ENCODE measurements at places on chromosomes 16 and 17. TPM values are rescaled to one million over a fixed set of nuclear protein-coding genes. Genes with fewer than 3 reads are reported as not detected.

DNA sequence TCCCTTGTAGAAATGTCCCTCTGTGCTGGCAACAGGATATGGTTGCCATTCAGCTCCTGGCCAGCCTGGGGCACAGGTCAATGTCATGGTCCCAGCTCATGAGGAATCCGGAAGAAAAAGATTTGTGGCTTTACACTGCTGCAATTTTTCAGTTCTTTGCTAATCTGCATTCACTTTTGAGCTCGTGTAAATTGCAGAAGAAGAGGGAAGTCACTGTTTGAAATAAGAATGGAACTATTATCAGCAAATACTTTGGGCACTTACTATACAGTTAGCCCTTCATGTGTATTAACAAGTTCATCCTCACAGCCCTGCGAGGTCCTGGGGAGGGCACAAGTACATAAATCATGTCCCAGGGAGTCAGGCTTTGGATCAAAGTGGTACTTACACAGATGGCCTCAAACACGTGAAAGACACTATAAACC lies 14.2 kb downstream of the SLC47A2 start:
- no peaks in the 10 kb centered on the region for H3K27me3 ChIP-seq
- no peak overlapping the region for H3K27ac ChIP-seq
- no peaks in the 10 kb centered on the region for H3K36me3 ChIP-seq
- H3K4me3 ChIP-seq, result no peak overlapping the region
- no peak for DNase-seq

Gene DNASE1L2
- 10.7 TPM for total RNA-seq

GRCh38 chr16:14296663-14297062 lies 225.5 kb downstream of the MRTFB start:
- no peaks in the 10 kb centered on the region for H3K36me3 ChIP-seq
- H3K27me3 ChIP-seq, result no peaks in the 10 kb centered on the region
- H3K4me3 ChIP-seq, result no peak overlapping the region

Gene ITGB4
- total RNA-seq, result 11.6 TPM

DNA sequence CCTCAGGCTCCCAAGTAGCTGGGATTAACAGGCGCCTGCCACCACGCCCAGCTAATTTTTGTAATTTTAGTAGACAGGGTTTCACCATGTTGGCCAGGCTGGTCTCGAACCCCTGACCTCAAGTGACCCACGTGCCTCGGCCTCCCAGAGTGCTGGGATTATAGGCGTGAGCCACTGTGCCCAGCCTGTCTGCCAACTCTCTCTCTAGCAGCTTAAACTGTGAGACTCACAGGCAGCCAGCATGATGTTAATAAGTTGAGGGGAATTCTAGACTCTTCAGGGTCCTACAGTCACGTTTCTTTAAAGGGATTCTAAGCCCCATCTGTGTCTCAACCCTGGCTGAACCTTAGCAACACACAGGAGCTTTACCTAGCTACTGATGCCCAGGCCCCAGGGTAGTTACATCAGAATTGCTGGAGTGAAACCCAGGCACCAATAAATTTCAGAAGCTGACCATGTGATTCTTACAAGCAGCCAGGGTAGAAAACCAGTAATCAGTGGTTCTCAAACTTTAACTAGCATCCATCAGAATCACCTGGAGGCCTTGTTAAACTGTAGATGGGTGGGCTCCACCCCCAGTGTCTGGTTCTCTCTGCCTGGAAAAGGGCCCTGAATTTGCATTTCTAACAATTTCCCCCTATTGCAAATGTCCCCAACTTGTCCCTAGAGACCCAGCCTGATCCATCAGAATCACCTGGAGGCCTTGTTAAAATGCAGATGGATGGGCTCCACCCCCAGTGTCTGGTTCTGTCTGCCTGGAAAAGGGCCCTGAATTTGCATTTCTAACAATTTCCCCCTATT lies 30.7 kb downstream of the GPRC5B start:
- H3K4me1 ChIP-seq, result no peaks in the 10 kb centered on the region
- H3K36me3 ChIP-seq, result no peaks in the 10 kb centered on the region
- H3K4me3 ChIP-seq, result no peak overlapping the region
- no peak overlapping the region for H3K27ac ChIP-seq
- H3K27me3 ChIP-seq, result no peaks in the 10 kb centered on the region
- DNase-seq, result no peak

Gene METTL23
- 42.5 TPM for total RNA-seq

Gene CASKIN2
- 32.4 TPM for total RNA-seq

- H3K36me3 ChIP-seq, result no peaks in the 10 kb centered on the region
- no peak overlapping the region for H3K4me3 ChIP-seq
- no peaks in the 10 kb centered on the region for H3K4me1 ChIP-seq
- DNase-seq, result no peak
- H3K27ac ChIP-seq, result no peak overlapping the region
Measured at GRCh38 chr16:27586711-27587110, 36.8 kb downstream of the KATNIP start.

DNA sequence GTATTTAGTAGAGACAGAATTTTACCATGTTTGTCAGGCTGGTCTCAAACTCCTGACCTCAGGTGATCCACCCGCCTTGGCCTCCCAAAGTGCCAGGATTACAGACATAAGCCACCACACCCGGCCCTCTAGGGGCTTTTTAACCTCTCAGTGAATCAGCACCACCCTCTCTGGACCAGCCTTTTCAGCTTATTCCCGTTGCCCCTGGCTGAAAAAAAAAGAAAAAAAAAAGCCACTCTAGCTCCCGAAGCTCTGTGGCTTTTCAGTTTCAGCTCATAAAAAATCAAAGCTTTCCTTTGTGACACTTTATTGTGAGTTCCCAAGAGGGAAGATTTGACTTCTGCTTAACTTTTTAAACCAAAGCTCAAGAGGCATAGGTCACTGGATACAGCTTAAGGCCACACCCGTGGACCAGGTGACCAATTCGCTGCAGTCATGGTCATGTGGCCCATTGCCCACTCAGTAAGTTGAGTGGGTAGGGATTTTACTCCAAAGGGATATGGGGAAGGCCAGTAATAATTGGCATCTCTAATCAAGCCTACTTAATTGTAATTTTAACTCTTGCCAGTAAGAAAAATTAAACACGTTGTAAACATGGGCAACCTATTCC lies 46.6 kb upstream of the MED13 start:
- no peak for DNase-seq
- no peak overlapping the region for H3K27ac ChIP-seq
- H3K36me3 ChIP-seq, result no peaks in the 10 kb centered on the region

Gene MYH3
- 7.1 TPM for total RNA-seq

DNA sequence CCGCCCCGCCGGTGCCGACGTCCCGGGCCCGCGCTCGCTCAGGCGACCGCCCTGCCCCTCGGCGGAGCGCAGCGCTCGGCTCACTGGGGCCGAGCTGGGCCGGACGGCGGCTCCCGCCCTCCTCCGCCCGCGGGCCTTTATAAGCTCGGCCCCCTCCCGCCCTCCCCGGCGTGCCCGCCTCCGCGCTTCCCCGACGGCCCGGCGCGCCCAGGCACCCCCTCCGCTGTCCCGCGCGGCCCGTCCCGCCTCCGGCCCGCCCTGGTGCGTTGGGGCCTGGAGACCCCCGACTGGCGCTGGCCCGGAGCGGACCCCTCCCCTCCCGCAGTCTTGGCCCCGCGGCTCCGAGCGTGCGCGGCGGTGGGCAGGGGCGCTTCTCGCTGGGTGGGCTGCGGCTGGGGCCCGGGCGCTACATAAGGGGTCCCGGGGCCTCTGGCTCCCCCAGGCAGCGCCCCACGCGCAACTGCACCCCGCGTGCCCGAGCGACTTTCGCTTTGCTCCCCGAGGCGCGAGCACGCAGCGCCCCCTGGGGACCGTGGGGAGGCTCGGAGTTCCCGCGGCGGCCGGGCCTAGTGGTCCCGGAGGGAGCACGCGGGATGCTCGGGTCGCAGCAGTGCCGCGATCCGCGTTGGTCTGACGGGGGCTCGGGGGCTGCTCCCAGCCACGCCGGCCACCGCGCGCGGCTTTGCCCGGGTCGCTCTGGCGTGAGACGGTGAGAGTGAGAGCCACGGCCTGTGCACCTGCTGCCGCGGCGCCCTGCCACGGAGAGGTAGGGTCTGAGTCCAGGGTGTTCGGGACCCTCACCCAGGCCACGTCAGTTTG lies at the start of gene PIEZO1:
Gene PIEZO1 (minus strand): TSS at position 115 of the 819 bp plus-strand sequence. CDS start 256 bp downstream, outside the sequence.
- no peak for DNase-seq
- H3K4me3 ChIP-seq, result peak within 1 kb of the TSS; percentile 97
- peak within 1 kb of the TSS; percentile 91 for H3K27ac ChIP-seq
- H3K4me1 ChIP-seq, result peaks cover 23% of the 10 kb centered on the region

- peaks cover 3% of the 10 kb centered on the region for H3K36me3 ChIP-seq
- no peaks in the 10 kb centered on the region for H3K27me3 ChIP-seq
- peaks cover 6% of the 10 kb centered on the region for H3K4me1 ChIP-seq
- DNase-seq, result no peak
- H3K27ac ChIP-seq, result no peak overlapping the region
Measured at GRCh38 chr16:4034963-4035362, 81.3 kb downstream of the ADCY9 start.

DNA sequence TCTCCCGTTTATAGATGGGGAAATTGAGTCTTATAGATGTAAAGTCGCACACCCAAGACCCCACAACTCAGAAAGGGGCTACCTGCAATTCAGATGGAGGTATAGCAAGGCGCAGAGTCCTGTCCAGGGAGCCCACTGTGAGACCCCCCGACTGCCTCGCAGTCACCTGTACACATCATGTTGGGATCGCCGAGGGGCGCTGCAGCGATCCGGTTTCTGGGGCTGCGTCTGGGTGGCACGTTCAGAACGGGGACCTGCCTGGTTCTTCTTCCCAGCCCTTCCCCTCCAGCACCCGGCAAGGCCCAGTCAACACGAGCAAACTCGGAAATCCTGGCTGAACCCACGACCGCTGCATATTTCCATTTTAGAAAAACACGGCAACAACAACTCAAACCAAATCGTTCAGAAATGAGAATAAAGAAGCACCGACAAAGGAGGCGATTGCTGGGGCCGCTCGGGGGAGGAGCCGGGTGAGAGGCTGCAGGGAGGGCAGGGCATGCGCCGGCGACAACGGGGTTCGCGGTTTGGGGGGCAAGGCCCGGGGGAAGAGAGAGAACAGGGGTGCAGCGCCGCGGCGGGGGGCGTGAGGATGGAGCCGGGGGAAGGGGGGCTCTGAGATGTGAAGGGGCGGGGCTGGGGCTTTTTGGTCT lies 643 bp downstream of the HSDL1 start:
- H3K4me1 ChIP-seq, result peaks cover 13% of the 10 kb centered on the region
- H3K36me3 ChIP-seq, result no peaks in the 10 kb centered on the region
- no peak overlapping the region for H3K27ac ChIP-seq
- DNase-seq, result no peak
- H3K27me3 ChIP-seq, result no peaks in the 10 kb centered on the region

Gene TBC1D3E
- not detected for total RNA-seq

DNA sequence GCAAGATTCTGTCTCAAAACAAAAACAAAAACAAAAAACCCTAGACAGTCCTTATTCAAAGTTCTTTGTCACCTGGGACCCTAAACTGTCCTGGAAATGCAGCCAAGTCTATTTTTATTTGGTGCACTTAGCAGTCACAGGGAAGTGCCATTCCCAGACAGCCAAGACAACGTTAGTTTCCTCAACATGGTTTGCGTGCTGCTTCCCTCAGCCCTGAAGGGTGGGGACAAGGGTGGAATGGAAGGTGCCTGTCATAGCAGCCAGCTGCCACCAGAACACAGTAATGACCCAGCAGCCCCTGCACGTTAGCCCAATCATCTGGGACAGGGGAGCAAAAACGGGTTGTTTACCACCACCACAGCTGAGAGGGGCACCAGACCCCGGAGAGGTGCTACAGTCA lies 16.9 kb downstream of the CREBBP start:
- no peak for DNase-seq
- peaks cover 95% of the 10 kb centered on the region for H3K4me1 ChIP-seq
- H3K36me3 ChIP-seq, result no peaks in the 10 kb centered on the region
- H3K27ac ChIP-seq, result no peak overlapping the region
- no peak overlapping the region for H3K4me3 ChIP-seq

Gene ADORA2B
- total RNA-seq, result not detected

Gene ALOXE3
- total RNA-seq, result not detected

- H3K4me3 ChIP-seq, result no peak overlapping the region
- H3K4me1 ChIP-seq, result no peaks in the 10 kb centered on the region
- DNase-seq, result no peak
- no peaks in the 10 kb centered on the region for H3K27me3 ChIP-seq
- no peak overlapping the region for H3K27ac ChIP-seq
Measured at GRCh38 chr17:42691021-42691545, 8.8 kb downstream of the CNTNAP1 start.

DNA sequence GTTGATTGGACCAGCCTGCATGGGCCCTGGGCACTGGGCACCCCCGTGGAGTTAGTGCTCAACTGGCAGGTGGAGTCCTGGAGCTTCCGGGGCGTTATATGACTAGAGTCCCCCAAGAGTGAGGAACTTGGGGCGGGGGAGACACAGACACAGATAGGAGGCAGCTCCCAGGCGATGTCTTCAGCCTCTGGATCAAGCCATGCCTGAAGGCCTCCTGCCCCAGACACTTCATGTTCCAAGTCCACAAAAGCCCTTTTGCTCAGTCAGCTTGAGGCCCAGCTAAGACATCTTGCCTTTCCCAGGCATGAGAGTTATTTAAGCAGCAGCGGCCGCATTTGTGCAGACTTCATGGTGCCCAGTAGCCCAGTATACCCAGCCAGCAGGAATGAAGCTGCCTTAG lies 136.6 kb upstream of the CIBAR2 start:
- no peak overlapping the region for H3K4me3 ChIP-seq
- no peaks in the 10 kb centered on the region for H3K36me3 ChIP-seq
- peaks cover 14% of the 10 kb centered on the region for H3K4me1 ChIP-seq

GRCh38 chr16:2147981-2148671 lies at the start of gene RAB26:
RAB26 (plus strand) TSS chr16:2148625; CDS start chr16:2148784, 159 bp downstream.
- no peaks in the 10 kb centered on the region for H3K27me3 ChIP-seq
- DNase-seq, result no peak
- peak within 1 kb of the TSS; percentile 60 for H3K27ac ChIP-seq

GRCh38 chr17:4532860-4533522 lies 22.2 kb downstream of the MYBBP1A start:
- H3K27me3 ChIP-seq, result no peaks in the 10 kb centered on the region
- no peaks in the 10 kb centered on the region for H3K36me3 ChIP-seq
- H3K27ac ChIP-seq, result no peak overlapping the region
- no peak for DNase-seq
- H3K4me3 ChIP-seq, result no peak overlapping the region

GRCh38 chr16:1414532-1415260 lies at the start of gene UNKL:
UNKL (minus strand) TSS chr16:1414704; CDS start chr16:1414691, 13 bp downstream.
- H3K4me3 ChIP-seq, result peak within 1 kb of the TSS; percentile 99
- no peaks in the 10 kb centered on the region for H3K27me3 ChIP-seq
- DNase-seq, result no peak
- H3K27ac ChIP-seq, result peak within 1 kb of the TSS; percentile 82
- H3K4me1 ChIP-seq, result peaks cover 24% of the 10 kb centered on the region
- peaks cover 4% of the 10 kb centered on the region for H3K36me3 ChIP-seq

DNA sequence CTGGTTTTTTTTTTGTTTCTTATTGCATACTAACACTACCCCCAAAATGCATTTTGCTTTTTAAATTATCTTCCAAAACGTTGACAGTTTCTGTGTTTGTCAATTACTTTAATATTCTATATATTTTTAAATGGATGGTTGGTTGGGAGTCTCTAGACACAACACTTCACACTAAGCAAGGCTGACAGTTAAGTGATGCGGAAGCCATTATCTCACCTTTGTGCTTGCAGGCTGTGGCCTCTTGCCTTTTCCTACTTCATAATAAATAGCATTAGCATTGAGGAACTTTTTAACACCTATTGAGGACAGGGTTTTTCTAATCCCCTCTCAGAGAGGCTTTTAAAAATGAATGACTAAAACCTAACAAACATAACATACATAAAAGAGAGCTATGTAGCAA lies 280.8 kb upstream of the TBX2 start:
- no peak overlapping the region for H3K4me3 ChIP-seq
- no peaks in the 10 kb centered on the region for H3K36me3 ChIP-seq
- H3K27ac ChIP-seq, result no peak overlapping the region
- no peak for DNase-seq
- H3K4me1 ChIP-seq, result no peaks in the 10 kb centered on the region
- no peaks in the 10 kb centered on the region for H3K27me3 ChIP-seq

GRCh38 chr17:43879723-43880419 lies 27.5 kb downstream of the MPP2 start:
- no peak overlapping the region for H3K4me3 ChIP-seq
- H3K4me1 ChIP-seq, result no peaks in the 10 kb centered on the region
- no peak overlapping the region for H3K27ac ChIP-seq
- no peak for DNase-seq
- H3K36me3 ChIP-seq, result peaks cover 33% of the 10 kb centered on the region

Data from thoracic aorta (tissue), 2 donors.